GM04503 (cell line): ENCODE measurements at places on chromosomes 13 and 19.

GRCh38 chr13:96342286-96342685, 252.4 kb downstream of the HS6ST3 start:
- DNase-seq, result no peak

- no peak for DNase-seq
Observed at GRCh38 chr19:3849092-3849491, 19.7 kb downstream of the ZFR2 start.

DNA sequence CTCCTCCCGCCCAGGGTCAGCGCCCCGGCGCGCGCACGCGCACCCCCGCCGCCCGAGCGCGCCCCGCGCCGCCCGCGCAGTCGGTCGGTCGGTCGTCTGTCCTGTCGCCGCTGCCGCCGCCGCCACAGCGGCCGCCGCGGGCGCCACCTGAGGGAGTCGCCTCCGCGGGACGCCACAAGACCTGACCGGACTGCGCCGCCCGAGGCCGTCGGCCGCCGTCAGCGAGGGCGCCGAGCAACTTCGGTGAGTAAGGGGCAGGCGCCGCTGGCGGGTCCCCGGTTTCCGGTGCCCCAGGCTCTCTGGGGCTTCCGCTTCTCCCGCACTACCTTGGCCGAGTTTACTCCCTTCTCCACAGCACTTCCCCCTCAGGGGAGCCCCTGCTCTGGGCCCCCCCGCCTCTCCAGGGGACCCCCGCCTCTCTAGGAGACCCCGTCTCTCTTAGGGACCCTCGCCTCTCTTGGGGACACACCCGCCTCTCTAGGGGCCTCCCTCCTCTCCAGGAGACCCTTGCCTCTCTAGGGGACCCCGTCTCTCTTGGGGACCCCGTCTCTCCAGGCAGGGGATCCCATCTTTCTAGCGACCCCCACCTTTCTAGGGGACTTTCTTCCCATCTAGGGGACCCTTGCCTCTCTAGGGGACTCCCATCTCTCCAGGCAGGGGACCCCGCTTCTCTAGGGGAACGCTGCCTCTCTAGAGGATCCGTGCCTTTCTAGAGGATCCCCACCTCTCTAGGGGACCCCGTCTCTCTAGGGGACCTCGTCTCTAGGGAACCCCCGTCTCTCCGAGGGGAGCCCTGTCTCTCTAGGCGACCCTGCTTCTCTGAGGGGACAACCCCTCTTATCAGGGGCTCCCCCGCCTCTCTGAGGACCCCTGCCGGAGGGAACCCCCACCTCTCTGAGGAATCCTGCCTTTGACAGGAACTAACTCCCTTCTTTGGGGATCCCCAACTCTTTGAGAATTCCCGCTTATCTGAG, 19.3 kb upstream of the GATAD2A start:
- DNase-seq, result no peak

- no peak for DNase-seq
Observed at GRCh38 chr19:10289836-10290356, at the start of gene ICAM5. TSS of gene ICAM5 (plus strand) at chr19:10289952. CDS start at chr19:10290044, 92 bp downstream.

- no peak for DNase-seq
Observed at GRCh38 chr13:97934590-97934989, 18.9 kb upstream of the IPO5 start.

GRCh38 chr13:45718063-45718462, 15.9 kb downstream of the CBY2 start:
- no peak for DNase-seq

DNA sequence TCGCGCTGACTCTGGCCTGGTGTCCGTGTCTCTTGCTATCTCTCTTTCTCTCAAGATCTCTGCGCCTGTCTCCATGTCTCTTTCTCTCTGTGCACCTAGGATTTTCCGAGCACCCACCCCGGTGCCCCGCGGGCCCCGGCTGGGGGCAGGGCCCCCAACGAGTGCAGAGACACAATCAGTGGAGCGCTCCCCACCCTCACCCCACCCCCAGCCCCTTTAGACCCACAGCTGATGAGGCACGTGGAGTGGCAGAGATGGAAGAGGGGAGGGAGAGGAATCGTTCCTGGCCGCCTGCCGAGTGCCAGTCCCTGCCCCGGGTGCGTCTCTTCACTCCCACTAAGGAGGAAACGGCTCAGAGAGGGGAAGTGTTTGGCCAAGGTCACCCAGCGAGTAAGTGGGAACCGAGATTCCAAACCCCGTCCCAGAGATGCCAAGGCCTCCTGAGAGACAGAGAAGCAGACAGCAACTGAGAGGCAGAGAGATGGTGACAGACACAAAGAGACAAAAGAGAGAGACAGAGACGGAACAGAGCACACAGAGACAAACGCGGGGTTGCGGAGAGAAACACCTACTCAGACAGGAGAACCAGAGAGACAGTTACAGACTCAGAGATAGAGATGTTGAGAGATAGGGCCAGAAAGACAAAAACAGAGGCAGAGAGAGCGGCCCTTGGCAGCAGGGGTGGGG, 626 bp upstream of the BCL3 start:
- no peak for DNase-seq

GRCh38 chr19:2081873-2082810, 14.0 kb downstream of the MOB3A start:
- no peak for DNase-seq

- DNase-seq, result no peak
Observed at GRCh38 chr19:29336425-29336824, 123.5 kb upstream of the UQCRFS1 start.

GRCh38 chr13:28297341-28297740, 159.0 kb downstream of the PAN3 start:
- DNase-seq, result no peak

DNA sequence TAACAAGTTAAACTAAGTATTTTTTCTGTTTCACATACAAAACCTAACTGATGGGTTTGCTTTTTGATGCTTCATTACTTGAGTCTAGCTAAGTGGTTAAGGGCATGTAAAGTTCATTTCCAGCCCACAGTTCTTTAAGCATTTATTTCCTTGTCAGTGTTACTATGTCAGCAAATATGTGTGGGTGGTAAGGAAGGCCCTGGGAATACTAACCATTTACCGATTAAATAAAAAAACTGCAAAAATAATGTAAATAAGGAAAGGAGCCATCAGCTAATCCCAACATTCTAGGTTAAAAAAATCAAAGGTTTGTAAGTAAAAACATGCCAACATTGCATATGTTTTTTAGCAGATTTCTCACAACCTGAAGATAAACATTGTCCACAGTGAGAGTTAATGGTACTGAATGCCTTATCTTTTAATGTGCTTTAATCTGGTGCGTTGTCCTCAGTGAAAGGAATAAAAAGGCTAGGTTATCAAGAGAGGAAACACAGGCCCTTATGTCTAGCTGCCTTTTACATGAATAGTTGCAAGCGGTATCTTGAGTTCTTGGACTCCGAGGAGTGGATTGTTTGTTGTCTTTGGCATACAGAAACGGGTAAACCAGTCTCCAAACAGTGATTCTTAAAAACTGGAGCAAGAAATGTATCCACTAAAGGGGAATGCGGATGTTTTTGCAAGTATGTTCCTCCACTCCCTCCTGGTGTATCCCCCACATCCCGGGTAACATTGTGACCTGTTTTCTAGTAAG, 949.6 kb upstream of the SLC10A2 start:
- no peak for DNase-seq

GRCh38 chr19:30369833-30370232, 2.4 kb upstream of the ZNF536 start:
- DNase-seq, result no peak

DNA sequence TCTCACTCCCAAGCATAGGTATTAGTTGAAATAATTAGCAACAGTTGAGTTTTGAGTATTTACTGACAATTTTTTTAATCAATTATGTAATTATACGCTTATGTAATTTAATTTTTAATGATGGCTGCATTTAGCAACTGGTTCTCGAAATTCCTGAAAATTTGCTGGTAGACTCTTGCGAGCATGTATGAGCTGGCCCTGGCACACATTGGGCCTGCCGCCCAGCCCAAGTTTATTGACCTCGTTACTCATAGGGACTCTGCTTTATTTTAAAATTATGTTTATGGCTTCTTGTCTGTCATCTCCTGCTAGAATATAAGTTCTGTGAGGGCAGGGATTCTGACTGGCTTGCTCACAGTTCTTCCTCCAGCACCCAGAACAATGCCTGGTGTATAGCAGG, 6.7 kb downstream of the KLK14 start:
- no peak for DNase-seq

DNA sequence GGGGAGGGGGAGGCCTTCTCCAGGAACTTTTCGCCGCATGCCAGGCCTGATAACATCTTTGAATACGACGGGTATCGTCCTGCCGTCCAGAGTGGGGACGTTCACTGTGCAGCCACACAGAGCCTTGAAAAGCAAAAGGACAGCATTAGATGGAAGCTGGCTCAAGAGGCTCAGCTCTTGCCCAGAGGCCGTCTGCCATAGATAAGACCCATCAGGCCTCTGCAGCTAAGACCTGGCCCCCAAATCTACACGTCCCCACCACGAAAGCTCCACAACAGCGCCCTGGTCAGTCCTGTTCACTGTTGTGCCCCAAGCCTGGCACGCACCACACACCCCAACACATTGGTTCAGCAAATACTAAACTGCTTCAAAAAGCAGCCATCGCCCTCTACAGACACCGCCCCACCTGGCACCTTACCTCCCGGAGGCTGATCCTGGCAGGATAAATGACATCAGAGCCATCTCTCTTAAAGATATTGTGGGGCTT, 2.1 kb downstream of the DNAJB1 start:
- no peak for DNase-seq

GRCh38 chr19:51698296-51698695, 5.2 kb downstream of the SPACA6 start:
- DNase-seq, result no peak

- DNase-seq, result no peak
Observed at GRCh38 chr13:67855741-67856238, 625.7 kb upstream of the PCDH9 start.

DNA sequence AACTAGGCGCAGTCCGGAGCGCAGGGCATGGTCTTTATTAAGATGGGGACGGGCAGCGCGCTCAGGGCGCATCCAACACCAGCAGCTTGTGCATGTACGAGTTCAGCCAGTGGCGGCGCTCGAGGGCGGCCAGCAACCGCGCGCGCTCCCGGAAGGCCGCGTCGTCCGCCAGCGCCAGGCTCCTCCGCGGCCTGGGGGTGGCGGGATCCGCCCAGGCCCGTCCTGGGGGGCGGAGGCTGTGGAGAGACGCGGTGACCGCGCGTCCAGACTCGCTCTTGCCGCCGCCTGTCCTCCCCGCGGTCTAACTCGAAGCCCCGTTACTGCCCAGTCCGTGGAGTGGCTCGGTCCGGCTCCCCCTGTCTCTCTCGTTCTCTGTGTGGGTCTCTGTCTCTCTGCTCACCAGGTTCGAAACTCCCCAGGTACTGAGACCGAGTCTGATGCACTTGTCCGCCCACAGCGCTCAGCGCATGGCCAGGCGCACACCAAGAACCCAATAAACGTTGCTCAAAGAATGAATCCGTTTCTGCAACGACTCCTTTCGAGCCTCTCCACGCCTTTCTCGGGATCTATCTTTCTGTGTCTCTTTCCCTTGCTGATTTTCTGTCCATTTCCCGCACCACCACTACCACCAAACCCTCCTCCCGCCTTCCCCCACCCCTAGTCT, 702 bp downstream of the PTH2 start:
- no peak for DNase-seq

DNA sequence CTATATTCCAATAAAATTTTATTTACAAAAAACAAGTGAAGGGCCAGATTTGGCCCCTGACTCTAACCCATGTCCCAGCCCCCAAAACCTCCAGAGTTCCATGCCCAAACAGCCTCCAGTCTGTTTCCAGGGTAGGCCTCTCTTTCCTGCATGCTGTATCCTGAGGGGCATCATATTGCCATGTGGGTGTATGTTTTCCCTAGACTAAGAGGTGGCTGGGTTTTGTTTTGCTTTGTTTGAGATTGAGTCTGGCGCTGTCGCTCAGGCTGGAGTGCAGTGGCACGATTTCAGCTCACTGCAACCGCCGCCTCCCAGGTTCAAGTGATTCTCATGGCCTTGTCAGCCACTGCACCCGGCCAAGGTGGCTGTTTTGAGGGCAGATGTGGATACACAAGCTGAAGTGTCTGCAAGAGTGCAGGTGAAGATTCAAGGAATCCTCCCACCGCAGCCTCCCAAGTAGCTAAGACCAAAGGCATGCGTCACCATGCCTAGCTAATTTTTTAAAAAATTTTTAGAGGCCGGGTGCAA, 23.6 kb upstream of the LSM14A start:
- no peak for DNase-seq

DNA sequence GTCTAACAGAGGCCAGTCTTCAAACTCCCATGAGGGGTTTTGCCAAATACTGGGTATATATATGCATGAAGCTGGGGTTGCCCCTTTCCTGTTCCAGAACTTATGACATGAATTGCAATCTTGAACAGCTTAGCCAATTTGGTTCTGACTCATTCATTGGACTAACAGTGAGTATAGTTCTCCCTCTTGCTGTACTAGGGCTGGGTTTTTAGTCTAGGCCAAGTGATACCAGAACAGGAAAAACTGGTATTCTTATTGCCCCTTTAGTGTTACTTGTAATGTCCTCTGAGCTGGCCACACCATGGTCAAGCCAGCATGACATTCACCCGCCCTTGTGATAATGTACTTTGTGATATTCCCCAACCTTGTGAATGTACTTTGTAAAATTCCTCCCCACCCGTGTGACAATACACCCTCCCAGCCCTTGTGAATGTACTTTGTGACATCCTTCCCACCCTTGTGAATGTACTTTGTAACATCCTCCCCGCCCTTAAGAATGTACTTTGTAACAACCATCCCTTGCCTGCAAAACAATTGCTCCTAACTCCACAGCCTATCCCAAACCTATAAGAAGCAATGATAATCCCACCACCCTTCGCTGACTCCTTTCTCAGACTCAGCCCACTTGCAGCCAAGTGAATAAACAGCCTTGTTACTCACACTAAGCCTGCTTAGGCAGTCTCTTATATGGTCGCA, 26.9 kb downstream of the ZNF846 start:
- DNase-seq, result no peak

DNA sequence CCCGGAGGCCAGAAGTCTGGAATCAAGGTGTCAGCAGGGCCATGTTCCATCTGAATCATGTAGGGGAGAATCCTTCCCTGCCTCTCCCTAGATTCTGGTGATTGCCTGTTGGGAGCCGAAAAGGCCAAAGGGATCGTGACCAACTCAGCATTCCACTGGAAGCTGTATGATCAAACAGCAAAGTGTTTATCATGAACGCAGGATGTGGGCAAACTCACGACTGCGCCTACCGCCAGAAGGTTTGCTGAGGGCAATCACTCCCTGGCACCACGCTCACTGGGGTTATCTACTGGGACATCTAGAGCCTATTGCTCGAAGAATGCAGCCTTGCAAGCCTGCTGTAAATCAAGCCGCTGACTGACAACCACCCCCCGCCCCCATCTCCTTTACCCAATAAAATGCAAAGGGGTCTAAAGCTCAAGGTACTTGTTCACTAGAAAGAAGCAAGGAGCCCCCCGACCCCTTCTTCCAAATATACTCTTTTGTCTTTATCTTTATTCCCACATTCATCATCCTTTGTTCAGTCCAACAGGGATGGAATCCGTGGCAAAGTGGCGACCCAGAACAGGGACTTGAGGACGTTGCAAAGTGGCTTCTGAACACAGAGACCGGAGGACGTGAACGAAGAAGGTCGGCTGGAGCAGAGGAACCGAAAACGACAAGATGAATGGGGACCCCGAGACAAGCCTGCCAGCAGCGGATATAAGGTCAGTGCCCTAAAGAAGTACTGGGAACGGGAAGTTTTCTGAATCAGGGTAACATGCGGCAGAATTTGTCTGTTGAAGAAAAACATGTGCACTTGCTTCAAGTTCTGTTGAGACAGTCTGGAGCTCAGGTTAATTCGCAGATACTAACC, 16.8 kb downstream of the CLEC4M start:
- DNase-seq, result no peak
